ENCODE measurements at places on chromosomes 4 and X. TPM values are rescaled to one million over a fixed set of nuclear protein-coding genes. Genes with fewer than 3 reads are reported as not detected.

- no peak overlapping the region for H3K27ac ChIP-seq
- no peaks in the 10 kb centered on the region for H3K36me3 ChIP-seq
- no peaks in the 10 kb centered on the region for H3K27me3 ChIP-seq
- no peak for DNase-seq
- H3K4me3 ChIP-seq, result no peak overlapping the region
These were observed 320.8 kb downstream of the ADAM29 start for GRCh38 chr4:175238827-175239517.

- H3K27me3 ChIP-seq, result no peaks in the 10 kb centered on the region
- H3K36me3 ChIP-seq, result no peaks in the 10 kb centered on the region
- no peaks in the 10 kb centered on the region for H3K4me1 ChIP-seq
- no peak overlapping the region for H3K4me3 ChIP-seq
- no peak overlapping the region for H3K27ac ChIP-seq
These were observed 75.2 kb downstream of the QDPR start for GRCh38 chr4:17436750-17437090.

GRCh38 chr4:74486905-74487304 is 42.0 kb downstream of the AREG start:
- no peak overlapping the region for H3K4me3 ChIP-seq
- no peaks in the 10 kb centered on the region for H3K27me3 ChIP-seq
- no peaks in the 10 kb centered on the region for H3K36me3 ChIP-seq

ARHGAP6 gene
- total RNA-seq, result 0.59 TPM

- no peak for DNase-seq
- no peaks in the 10 kb centered on the region for H3K36me3 ChIP-seq
- H3K27me3 ChIP-seq, result no peaks in the 10 kb centered on the region
- H3K4me1 ChIP-seq, result peaks cover 12% of the 10 kb centered on the region
- no peak overlapping the region for H3K27ac ChIP-seq
- H3K4me3 ChIP-seq, result no peak overlapping the region
These were observed 343.9 kb upstream of the NOCT start for GRCh38 chr4:138671606-138672084.

DNA sequence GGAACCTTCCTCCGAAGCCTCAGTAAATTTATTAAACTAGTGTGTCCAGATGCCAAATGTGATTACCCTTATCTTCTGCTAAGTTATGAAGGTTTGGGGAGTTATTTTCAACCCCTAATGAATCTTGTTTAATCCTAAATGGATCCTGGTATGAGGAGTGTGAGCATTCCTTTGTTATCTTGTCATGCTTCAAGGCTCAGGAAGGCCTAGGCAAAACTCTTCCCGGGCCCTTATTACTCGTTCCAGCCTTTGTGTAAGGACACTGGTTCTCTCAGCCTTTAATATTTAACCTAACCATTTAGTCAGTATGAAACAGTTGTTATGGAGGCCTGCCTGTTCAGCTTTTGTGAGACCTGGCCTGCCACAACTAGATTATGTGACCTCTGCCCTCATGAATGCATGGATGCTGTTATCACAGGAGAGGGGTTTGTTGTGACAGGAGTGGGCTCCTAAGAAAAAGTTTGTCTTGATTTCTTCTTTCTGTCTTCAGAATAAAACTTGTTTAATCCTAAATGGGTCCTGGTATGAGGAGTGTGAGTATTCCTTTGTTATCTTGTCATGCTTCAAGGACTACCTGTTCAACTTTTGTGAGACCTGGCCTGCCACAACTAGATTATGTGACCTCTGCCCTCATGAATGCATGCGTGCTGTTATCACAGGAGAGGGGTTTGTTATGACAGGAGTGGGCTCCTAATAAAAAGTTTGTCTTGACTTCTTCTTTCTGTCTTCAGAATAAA is 181.7 kb downstream of the SLC39A8 start:
- no peak for DNase-seq
- no peaks in the 10 kb centered on the region for H3K4me1 ChIP-seq
- H3K27me3 ChIP-seq, result no peaks in the 10 kb centered on the region
- no peak overlapping the region for H3K4me3 ChIP-seq
- no peak overlapping the region for H3K27ac ChIP-seq

DNA sequence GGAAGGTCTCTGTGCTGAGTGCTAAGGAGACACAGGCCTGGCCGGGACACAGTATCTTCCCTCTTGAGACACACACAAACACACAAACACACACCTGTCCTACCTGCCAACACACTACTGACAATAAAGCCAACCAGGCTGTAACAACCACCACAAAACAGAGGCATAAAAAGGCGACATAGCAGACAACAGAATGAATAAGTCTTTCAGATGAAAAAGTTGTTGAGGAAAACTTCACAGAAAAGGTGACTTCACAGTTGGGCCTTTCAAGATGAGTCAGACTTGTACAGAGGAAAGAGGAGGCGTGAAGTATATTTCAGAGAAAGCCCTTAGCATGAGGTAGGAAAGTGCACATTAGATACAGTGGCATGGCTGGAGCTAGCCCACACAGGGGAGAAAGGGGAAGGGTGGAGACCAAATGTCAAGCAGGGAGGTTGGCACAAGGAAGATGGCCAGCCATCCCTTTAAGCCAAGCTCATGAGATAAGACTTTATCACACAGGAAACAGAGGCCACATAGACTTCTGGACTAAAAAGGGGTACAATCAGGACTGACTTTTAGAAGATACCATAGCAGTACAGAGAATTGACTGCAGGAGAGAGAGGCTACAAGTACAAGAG is 54.0 kb downstream of the SLC9A7 start:
- DNase-seq, result no peak
- no peaks in the 10 kb centered on the region for H3K36me3 ChIP-seq
- no peak overlapping the region for H3K27ac ChIP-seq
- H3K4me1 ChIP-seq, result no peaks in the 10 kb centered on the region
- H3K27me3 ChIP-seq, result no peaks in the 10 kb centered on the region

WDR17 gene
- 4.3 TPM for total RNA-seq

ALAS2 gene
- total RNA-seq, result not detected

GRCh38 chrX:437661-438390 is 51.1 kb upstream of the PPP2R3B start:
- H3K4me1 ChIP-seq, result peaks cover 7% of the 10 kb centered on the region
- no peak overlapping the region for H3K4me3 ChIP-seq
- no peaks in the 10 kb centered on the region for H3K27me3 ChIP-seq
- H3K36me3 ChIP-seq, result no peaks in the 10 kb centered on the region

- H3K27ac ChIP-seq, result no peak overlapping the region
- H3K4me1 ChIP-seq, result no peaks in the 10 kb centered on the region
- no peaks in the 10 kb centered on the region for H3K27me3 ChIP-seq
- no peak overlapping the region for H3K4me3 ChIP-seq
These were observed 207.3 kb downstream of the MID1IP1 start for GRCh38 chrX:39008549-39008948.

PTTG2 gene
- not detected for total RNA-seq

- no peaks in the 10 kb centered on the region for H3K4me1 ChIP-seq
- no peaks in the 10 kb centered on the region for H3K36me3 ChIP-seq
- no peak for DNase-seq
- H3K27me3 ChIP-seq, result no peaks in the 10 kb centered on the region
- no peak overlapping the region for H3K27ac ChIP-seq
These were observed 2.9 kb upstream of the CYBB start for GRCh38 chrX:37776987-37777325.

GRCh38 chr4:152559641-152560040 is 23.7 kb upstream of the FBXW7 start:
- no peak overlapping the region for H3K27ac ChIP-seq
- no peaks in the 10 kb centered on the region for H3K4me1 ChIP-seq
- no peak overlapping the region for H3K4me3 ChIP-seq
- DNase-seq, result no peak

DNA sequence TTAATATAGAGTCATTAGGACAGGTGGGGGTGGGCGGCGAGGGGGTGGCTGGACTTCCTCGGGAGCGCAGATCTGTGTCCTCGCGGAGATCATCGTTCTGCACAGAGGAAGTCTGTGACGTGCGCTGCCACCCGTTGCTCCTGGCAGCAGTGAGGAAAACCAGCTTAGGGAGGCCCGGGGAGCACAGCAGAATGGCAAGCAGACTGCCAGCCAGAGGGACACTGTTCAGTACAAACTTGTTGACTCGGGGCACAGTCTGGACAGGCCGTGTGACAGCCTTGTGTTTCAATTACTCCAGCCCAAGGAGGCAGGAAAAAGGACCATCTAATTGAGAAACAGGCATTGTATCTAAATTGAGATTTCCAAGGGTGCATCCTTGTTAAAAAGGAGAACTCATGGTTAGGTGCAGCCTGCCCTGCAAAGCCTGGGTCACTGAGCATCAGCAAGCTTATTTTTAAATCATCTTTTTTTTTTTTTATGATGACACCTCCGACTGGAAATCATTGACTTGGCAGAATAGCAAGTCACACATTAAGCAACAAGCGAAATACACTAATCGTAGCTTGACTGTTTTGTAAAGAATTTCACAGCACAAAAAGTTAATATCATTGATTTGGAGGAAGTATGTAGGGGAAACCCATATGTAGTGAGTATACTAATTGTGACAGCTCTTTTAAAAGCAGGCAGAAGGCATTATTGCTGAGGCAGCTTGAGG is 512.0 kb upstream of the FAT1 start:
- DNase-seq, result no peak
- H3K4me1 ChIP-seq, result no peaks in the 10 kb centered on the region
- no peaks in the 10 kb centered on the region for H3K27me3 ChIP-seq
- no peak overlapping the region for H3K27ac ChIP-seq

GRCh38 chr4:128653527-128654444 is 155.7 kb upstream of the JADE1 start:
- no peak overlapping the region for H3K4me3 ChIP-seq
- H3K27ac ChIP-seq, result peak overlapping the region; percentile 8
- 0 out of 2 replicates have a peak, but pooled peaks cover 4% of the 10 kb centered on the region for H3K36me3 ChIP-seq
- DNase-seq, result peak; percentile 47
- peaks cover 28% of the 10 kb centered on the region for H3K4me1 ChIP-seq

SLC2A9 gene
- not detected for total RNA-seq

DNA sequence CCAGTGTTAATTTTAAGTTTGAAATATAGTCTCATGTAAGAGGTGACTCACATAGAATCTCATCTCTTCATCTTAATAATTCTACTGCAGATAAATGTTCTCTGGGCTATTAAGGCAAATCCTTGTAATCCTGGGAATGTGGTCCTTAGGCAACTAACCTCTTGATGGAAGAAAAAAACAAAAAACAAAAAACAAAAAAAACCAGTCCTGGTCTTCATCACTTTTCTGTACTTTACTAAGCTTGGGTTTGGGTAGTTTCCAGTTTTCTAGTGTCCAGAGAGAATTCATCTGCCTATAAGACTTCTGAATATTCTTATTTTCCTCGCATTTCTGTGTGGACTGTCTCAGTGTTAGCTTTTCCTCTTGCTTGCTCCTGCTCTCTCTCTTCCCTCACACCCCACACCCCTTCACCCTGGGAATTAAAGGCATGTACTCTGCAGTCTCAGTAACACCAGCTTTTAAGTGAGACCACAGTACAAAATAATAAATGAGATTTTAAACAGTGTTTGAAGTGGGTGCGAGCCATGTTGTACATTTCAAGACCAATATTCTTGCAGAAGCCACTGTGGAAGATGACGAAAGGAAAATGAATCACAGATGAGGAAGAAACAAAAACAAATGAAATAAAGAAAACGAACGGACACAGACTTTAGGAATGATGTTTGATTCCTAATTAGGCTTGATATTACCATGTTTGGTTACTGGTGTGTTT is 51.7 kb downstream of the HAND2 start:
- DNase-seq, result no peak
- no peak overlapping the region for H3K4me3 ChIP-seq
- H3K27ac ChIP-seq, result no peak overlapping the region
- H3K27me3 ChIP-seq, result no peaks in the 10 kb centered on the region

GRCh38 chr4:52883707-52884669 is 21.9 kb downstream of the RASL11B start:
- H3K4me3 ChIP-seq, result no peak overlapping the region
- H3K4me1 ChIP-seq, result peaks cover 4% of the 10 kb centered on the region
- H3K36me3 ChIP-seq, result no peaks in the 10 kb centered on the region
- no peak overlapping the region for H3K27ac ChIP-seq
- H3K27me3 ChIP-seq, result no peaks in the 10 kb centered on the region
- no peak for DNase-seq

GRCh38 chr4:168863719-168864647 is 146.1 kb downstream of the CBR4 start:
- no peaks in the 10 kb centered on the region for H3K27me3 ChIP-seq
- peaks cover 5% of the 10 kb centered on the region for H3K4me1 ChIP-seq
- no peak for DNase-seq
- no peak overlapping the region for H3K4me3 ChIP-seq

GRCh38 chrX:126770179-126770578 is 49.4 kb upstream of the PRR32 start:
- H3K36me3 ChIP-seq, result no peaks in the 10 kb centered on the region
- H3K27me3 ChIP-seq, result no peaks in the 10 kb centered on the region

DNA sequence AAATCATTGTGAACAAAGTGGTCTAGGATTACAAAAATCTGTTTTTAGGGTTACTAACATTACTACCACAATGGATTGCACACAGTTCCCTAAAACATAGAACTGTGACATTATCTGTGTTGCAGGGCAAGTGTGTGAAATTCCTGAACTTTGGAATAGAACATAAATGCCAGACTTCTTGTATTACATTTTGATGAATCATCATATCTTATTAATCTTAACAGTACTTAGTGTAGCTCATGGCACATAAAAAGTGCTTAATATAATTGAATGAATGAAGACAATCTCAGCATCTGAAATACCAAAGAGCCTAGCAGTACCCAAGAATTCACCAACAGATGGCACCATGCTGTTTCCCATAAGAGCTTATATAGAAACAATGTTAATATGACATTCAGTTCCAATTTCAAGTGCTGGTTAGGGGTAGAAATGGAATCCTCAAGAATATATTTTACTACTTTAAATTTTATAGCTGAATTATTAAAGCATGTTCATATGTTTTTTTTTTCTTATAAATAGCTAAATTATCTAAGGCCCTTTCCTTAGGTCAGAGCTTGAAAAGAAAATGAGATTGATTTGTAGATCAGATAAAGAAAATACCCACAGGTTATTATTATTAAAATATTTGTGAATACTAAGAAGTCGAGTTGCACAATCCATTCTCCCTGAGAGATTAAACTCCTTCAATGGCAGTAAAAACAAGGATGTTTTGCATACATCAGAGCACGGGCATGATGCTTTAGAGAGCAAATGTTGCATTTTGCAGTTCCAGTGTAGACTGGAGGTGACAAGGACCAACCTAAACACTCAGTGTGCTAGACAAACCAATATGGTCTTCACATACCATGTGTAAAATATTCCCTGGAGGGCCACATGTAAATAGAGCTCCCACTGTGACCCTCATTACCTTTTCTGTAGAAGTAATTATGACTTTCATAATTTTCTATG is 25.7 kb upstream of the SHISA3 start:
- no peak overlapping the region for H3K27ac ChIP-seq
- no peaks in the 10 kb centered on the region for H3K4me1 ChIP-seq
- H3K36me3 ChIP-seq, result no peaks in the 10 kb centered on the region
- H3K4me3 ChIP-seq, result no peak overlapping the region
- H3K27me3 ChIP-seq, result no peaks in the 10 kb centered on the region

CEP44 gene
- 20.4 TPM for total RNA-seq

DNA sequence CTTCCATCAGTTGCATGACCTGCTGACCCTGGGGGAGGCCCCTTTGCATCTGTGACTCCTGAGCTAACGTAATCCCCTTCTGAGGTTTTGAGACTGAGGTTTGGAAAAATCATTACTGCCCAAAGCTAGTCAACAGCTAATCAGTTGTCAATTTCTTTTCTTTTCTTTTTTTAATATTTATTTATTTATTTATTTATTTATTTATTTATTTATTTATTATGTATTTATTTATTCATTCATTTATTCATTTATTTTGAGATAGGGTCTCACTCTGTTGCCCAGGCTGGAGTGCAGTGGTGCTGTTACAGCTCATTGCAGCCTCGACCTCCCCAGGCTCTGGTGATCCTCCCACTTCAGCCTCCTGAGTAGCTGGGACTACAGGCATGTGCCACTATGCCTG is 25.1 kb upstream of the FHL1 start:
- H3K4me1 ChIP-seq, result no peaks in the 10 kb centered on the region
- H3K36me3 ChIP-seq, result no peaks in the 10 kb centered on the region
- no peak overlapping the region for H3K27ac ChIP-seq
- H3K27me3 ChIP-seq, result no peaks in the 10 kb centered on the region
- H3K4me3 ChIP-seq, result no peak overlapping the region

All from GM23338 (cell line).